ENCODE measurements at places on chromosomes 13 and 19.

- DNase-seq: peak; percentile 91
Observed at GRCh38 chr19:42184401-42184861, 33.0 kb downstream of the DEDD2 start.

GRCh38 chr19:35868172-35868822 lies at the start of gene APLP1:
TSS of gene APLP1 (plus strand) at chr19:35868574. CDS start at chr19:35868637, 63 bp downstream.
- peak; percentile 49 for DNase-seq

- no peak for DNase-seq
Observed at GRCh38 chr13:40181203-40181845, 485.1 kb downstream of the FOXO1 start.

GRCh38 chr19:42169486-42170413 lies 37.5 kb upstream of the POU2F2 start:
- no peak for DNase-seq

DNA sequence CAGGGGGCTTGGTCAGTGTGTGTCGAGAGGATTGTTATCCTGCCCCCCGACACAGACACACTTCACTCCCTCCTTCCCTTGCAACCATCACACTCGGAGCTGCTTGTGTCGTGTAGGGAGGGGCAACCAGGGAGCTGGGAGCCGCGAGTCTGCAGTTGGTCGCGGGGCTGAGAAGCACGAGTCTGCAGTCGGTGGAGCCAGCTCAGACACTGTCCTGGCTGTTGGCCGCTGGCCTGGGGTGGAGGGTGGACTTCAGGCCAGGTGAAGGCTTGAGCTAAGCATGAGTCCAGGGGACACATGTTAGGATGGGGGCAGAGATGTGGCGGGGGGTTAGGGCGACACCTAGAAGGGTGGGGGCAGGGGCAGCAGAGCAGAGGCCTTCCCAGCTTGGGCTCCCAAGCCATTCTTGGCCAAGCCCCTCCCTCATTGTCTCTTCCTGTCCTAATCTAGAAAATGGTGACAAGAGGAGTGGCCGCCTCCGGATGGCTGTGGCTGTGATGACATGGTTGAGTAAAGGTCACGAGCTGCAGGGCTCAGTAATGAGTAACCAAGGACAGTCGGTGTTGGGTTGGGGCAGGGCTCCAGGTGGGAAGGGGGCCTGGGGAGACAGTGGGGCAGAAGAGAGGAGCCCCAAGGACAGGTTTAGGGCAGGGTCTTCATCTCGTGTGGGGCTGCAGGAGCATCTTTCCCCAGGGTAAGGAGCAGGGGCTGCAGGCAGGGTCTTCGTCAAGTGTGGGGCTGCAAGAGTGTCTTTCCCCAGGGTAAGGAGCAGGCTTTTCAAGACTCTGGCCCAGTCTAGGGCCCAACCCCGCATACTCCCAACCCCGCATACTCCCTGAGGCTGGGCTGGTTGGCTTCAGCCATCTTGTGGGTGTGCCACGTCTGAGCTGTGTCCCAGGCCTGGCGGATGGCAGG lies 8.6 kb downstream of the PPP5C start:
- DNase-seq: peak; percentile 25

- DNase-seq: peak; percentile 5
Observed at GRCh38 chr13:90763476-90764150, 583.9 kb upstream of the MIR17HG start.

DNA sequence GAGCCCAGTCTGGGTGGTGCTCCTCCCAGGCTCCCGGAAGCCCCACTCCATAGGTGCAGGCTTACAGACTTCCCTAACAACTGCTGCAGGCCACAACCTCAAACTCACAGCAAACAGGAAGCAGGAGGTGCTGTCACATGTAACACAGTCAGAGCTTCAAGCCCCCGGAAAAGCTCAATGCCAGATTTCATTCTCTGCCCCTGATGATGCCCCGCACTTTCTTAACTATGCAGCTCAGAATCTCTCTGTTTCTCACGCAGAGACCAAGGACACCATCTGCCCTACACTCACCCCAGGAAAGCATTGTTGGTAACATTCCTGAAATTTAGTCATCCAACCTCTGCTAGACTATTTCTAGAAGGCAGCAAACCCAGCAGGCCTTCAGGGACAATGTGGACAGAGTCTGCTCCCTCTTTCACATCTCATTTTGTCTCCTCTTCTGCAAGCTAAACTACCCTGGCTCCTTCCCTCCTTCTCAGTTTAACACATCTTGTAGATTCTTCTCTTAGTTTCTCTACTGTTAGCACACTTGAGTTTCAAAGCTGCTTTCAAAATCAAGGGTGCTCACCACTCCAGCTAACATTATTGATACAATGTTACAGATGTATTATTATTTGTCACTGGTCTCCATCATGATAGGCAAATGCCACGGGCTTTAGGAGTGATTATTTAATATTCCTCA lies 162.5 kb downstream of the KCTD12 start:
- DNase-seq: peak; percentile 54
